Stimulated activated CD8-positive, alpha-beta memory T cell treated with anti-CD3 and anti-CD28 coated beads, Interleukin-2, amount 100 ng/mL, for 1 hour (primary cell): ENCODE measurements at places on chromosomes 2 and 18.

- no peak for DNase-seq
Measured at GRCh38 chr2:18845854-18846445, 256.6 kb upstream of the NT5C1B start.

GRCh38 chr2:11144738-11145079 is 10.6 kb upstream of the SLC66A3 start:
- DNase-seq: no peak

DNA sequence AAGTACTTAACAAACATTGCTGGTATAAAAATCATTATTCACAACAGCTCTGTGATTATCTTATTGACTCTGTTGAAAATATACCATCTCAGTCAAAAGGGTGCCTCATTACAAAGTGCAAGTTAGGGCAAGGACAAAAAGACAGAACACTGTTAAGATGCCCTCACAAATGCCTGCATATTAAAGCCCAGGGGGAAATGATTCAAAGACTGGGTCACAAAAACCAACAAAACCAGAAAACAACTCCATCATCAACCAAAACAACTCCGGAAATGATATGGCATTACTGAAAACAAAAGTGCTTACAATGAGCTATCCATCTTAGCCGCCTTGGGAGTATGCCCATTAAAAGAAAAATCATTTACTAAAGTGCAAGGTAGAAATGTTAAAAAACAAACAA is 9.9 kb downstream of the PLA2R1 start:
- DNase-seq: no peak

GRCh38 chr2:12376025-12376424 is 340.7 kb upstream of the TRIB2 start:
- DNase-seq: no peak

DNA sequence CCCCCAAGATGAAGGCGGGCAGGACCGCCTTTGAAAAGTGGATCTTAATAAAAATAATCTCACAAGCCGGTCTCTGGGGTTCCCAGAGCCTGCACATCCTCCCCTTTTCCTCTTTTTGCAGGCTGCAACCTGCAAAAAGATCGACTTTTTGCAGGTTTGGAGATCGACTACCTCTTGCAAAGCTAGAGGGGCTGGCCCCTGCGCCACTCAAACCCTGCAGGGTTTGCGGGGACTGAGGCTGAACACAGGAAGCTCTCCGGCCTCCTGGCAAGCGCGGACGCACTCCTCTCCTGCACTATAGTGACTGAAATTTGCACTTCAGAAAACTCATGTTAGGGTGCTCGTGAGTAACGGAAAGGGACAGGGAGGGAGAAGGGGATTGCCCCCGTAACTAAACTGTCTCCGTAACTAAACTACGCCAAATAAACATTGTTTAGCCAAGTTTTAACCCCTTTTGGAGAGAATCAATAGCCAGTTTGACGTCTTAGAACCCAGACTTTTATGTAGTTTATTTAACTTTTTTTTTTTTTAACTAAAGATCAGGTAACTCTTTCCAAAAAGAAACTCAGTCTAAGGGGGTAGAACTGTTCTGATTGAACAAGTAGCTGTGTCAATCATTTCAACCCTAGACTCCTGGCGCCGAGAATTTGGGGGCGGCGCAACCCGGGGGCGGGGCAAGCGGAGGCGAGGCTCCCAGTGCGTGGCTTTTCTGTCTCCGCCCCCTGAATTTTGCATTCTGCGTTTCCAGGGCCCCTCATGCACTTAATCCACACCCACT is 2.5 kb downstream of the IGFBP5 start:
- DNase-seq: peak; percentile 31

GRCh38 chr2:102803041-102803896 is 41.4 kb downstream of the TMEM182 start:
- DNase-seq: no peak

DNA sequence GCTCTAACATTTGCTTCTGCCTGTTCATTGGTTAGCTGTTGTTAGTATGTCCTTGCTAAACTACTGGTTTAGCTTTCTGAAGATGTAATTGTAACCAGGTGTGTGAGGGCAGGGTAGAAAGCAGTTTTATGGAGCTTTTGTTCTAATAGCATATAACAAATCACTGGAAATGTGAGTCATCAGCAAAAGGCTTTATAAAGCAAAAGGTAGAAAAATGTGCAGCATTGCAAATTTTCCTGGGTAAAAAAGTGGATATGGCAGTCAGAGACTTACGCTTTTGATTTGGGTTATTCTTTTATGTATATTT is 85.3 kb downstream of the ZNF407 start:
- no peak for DNase-seq

DNA sequence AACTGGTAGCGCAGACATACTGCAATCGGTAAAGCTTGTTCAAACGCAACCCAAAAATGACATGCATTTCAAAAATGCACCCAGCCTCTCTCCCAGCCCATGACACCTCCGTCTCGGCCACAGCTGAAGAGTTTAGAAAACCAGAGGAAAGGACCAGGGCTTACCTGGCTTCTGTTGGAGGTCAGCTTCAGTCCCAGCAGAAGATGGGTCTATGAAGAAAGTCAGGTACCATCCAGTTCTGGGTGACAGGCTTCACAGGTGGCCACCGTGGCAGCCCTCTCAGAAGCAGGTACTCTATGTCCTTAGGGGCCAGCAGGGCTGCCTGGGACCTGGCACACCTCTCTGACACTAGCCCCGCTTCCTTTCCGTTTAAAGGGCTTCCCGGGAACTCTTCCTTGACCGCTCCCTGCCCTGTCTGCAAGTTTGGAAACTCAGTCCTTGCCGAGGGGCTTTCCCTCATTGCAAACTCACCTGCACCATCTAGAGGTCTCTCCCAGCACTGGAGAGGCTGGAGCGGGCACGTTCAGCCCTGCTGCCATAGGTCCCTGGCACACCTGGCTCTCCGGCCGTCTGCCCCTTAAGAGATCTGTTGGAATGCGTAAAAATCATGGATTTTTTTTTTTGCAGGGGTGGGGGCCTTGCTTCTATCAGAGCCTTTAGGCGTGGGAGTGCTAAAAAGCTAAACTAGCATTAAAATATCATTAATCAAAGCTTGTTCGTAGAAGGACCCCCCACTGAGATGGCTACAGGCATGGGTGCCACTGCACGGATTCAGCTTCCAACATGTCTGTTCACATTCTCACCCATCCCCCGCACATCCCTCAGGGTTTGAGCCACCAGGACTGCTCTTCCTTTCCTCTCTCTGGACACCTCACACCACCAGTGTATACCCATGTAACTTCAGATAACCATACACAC is at the start of gene EDAR:
Gene EDAR, minus strand, starts transcription at position 425 of the 918 bp plus-strand sequence. CDS start 58,206 bp downstream, outside the sequence.
- DNase-seq: no peak

GRCh38 chr18:28159055-28159454 is 17.9 kb downstream of the CDH2 start:
- DNase-seq: no peak

- DNase-seq: no peak
Measured at GRCh38 chr2:24762518-24762917, 30.7 kb downstream of the PTRHD1 start.

- DNase-seq: no peak
Measured at GRCh38 chr2:47534179-47534919, 131.4 kb downstream of the MSH2 start.

DNA sequence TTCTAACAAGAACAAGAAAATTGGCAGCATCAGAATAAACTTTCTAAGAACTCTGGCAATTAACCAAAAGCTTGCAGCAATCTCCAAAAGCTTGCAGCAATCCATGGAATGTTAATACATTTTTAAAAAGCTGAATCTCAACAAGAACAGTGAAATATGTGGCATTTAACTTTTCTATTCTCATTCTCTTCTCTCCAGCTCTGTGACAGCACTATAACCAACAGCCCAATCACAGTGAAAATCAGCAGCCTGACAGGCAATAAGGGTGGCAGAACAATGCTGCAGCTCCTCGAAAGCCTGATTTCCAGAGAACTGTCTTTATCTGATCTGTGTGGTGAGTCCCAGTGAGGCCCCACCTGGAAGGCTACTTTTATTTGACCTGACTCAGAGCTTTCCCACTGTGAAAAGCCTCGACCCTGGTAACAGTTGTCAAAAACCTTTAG is 60.0 kb downstream of the TMEM131 start:
- DNase-seq: no peak

DNA sequence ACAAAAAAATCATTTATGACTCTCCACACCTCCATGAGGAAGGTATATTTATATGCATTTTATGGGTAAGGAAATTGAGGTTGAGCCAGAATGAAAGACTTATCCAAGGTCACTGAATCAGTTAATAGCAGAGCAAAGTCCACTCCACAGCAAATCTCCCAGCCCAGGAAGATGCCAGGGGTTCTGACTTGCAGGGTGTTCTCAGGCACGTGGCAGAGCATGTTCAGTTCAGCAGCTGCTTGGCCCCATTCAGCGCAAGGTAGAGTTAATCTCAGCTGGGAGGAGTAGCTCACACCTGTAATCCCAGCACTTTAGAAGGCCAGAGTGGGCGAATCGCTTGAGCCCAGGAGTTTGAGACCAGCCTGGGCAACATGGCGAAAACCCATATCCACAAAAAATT is 17.8 kb upstream of the DGKD start:
- no peak for DNase-seq

DNA sequence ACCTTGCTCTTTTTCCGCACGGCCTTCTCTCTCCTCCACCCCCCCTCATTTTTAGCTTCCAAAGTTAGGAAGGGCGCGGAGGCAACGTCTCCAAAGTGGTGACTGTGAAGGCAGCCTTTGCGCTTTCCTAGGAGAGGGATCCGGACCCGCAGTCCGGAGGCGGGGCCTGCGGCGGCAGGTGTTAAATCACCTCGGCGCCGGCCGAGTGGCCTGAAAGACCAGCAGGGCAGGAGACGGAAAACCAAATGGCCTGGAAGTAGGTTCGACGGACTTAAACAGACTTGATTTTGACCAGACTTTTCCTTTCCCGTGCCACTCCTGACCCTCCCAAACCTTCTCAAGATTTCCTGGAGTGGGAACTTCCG is 615 bp downstream of the GORASP2 start:
- DNase-seq: no peak

DNA sequence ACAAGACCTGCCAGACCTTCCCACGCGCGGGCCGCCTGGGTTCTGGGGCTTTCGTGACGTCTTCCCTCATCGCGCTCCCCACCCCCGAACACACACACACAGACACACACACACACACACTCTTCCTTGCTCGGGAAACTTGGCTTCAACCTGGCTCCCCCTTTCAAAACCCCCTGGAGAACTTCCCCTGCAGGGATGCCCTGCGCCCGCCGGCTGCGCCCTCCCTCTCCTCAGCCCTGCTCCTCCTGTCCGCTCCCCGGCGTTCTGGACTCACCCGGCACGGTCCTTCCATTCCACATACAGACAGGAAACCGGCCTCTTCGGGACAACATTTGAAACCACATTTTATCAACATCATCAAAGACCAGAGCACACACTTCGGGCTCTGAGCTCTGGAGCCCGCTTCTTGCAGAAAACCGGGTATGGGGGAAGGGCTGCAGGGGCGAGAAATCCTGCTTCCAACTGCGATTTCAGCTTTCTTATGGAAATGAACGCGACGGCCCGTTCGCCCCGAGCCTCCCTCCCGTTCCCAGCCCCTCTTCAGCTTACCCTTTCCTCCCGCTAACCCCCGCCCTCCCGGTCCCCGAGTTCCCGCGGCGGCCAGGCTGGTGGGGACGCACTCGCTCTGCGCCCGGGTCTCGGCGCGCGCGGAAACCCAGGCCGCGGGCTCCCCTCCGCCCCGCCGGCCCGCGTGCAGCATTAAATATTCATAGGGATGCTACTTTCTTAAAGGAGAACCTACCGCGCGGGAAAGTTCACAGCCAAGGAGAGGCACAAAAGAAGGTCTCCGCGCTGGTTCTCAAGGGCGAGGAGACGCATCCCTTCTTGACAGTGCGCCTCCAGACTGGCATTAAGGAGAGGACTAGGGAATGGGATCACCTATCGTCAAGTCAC is 18.3 kb downstream of the POU3F3 start:
- no peak for DNase-seq

DNA sequence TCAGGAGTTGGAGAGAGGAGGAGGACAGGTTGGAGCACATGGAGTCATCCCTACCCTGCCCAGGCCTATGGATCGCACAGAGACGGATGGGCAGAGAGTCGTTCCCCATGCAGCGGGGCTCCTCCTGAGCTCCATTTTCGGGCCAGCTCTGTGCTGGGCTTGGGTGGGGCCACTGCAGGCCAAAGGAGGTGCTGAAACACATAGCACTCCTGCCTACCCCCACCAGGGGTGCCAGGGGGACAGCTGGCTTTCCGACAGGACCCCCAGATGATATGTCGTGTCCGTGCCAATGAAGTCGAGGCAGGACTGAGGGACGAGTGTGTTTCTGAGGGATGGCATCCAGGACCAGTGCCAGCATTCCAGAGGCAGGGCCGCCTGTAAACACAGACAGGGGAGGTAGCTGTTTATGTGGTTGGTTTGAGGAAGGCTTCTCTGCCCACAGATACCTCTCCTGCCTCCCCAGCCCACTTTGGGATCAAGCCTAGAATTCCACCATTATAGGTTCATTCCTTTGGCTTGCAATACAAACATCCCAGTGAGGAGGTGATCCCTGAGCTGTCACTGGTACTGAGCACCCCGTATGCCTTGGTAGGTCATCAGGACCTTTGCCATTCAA is 116.6 kb downstream of the GLI2 start:
- no peak for DNase-seq

DNA sequence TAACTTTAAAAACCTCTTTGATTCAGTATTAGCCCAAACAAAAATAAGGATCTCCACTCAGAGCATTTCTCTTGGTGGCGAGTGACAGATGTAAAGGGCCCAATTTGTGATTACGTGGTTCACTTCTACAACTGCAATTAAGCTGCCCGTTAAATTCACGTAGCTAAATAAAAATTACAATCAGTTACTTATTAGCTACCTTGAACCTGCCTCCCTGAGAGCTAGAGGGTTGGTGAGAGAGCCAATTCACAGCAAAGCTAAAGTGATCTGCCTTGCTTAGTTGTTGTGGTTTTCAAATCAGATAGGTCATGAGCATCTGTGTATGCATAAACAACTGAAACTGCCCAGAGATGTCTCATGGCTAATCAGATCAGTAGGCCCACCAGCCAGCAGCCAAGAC is 156.7 kb downstream of the RNF152 start:
- DNase-seq: no peak

DNA sequence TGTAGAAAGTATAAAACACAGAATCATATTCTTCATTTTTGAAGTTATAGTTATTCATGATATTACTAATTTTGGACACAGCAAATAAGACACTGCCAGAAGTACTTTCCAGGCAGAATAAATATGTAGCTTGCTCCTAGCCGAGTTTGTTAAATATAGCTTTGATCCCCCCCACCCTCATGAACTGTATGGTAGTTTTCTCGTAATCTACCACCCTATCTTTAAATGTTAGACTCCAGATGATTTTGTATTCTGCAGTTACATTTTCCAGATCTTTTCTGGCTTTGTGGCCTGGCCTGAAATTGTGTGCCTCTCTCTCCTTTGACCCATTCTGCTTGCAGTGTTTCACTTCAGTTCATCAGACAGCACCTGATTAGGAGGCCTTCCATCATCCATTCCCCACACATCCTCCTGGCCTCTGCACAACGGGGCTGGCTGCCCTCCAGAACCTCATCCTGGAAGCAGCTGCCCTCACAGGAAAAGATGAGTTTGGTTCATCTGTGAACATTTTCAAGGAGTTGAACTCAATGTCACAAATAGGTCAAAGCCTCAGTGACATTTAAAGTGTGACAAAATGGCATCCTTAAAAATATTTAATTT is 4.7 kb upstream of the KCNJ3 start:
- DNase-seq: no peak
